ENCODE measurements at places on chromosomes 7 and 10.

GRCh38 chr10:32167450-32167849, 111.2 kb upstream of the KIF5B start:
- no peak for DNase-seq

DNA sequence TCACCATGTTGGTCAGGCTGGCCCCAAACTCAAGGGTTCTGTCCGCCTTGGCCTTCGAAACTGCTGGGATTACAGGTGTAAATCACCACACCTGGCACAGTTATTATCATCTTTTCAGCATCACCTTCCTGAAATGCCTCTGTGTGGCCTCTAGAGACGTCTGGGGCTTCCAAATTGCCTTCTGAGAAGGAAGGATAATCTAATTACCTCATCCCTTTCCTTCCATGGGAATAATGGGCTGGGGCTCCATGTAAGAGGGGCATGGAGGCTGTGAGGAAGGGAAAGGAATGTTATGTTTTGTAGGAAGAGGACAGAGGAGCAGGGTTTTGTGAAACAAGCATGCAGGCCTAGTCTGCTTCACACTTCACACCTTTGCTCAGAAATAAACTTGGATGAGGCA, 22.2 kb upstream of the PODXL start:
- DNase-seq, result no peak

- DNase-seq, result no peak
Observed at GRCh38 chr7:8809320-8809719, 375.9 kb downstream of the NXPH1 start.

GRCh38 chr7:70092314-70093204, 494.3 kb downstream of the AUTS2 start:
- DNase-seq, result peak; percentile 43

DNA sequence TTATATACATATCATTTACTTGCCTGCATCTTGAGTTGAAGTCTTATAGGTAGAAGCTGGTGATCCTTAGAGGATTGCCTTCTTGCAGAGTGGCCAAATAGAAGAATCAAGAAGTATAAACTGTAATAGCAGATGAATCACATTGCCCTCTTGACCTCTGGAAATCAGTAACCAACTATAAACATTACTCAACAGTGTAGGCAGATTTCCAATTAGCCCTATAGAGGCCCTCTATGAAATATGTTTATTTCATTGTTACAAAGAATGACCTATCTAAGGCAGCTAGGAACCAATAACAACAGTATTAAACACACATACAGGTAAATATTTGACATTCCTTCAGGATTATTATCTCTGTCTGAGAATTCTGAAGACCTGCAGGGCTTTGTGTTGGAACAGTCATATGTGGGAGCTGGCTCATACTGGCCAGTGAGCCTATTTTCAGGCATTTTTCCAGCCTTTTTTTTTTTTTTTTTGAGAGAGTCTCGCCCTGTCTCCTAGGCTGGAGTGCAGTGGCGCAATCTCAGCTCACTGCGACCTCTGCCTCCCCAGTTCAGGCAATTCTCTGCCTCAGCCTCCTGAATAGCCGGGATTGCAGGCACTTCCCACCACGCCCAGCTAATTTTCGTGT, 7.2 kb upstream of the SRI start:
- DNase-seq, result no peak

DNA sequence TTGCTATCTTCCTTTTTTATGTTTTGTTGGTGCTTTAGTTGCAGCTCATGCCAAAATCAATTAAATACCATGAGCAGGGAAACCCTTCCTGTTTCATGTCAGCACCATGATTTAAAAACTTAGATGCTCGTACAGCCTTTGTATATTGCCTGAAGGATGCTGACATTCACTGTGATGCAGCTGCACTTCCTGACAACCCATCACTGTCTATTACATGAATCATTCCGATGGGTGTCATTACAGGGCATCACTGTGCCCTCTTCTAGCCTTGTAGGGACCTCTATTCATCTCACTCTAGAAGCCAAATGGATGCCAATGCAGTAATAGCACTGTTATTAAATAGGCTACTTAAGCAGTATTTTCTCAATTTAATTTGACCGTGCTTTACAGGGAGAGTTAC, 18.3 kb upstream of the ITGB1 start:
- DNase-seq, result no peak

DNA sequence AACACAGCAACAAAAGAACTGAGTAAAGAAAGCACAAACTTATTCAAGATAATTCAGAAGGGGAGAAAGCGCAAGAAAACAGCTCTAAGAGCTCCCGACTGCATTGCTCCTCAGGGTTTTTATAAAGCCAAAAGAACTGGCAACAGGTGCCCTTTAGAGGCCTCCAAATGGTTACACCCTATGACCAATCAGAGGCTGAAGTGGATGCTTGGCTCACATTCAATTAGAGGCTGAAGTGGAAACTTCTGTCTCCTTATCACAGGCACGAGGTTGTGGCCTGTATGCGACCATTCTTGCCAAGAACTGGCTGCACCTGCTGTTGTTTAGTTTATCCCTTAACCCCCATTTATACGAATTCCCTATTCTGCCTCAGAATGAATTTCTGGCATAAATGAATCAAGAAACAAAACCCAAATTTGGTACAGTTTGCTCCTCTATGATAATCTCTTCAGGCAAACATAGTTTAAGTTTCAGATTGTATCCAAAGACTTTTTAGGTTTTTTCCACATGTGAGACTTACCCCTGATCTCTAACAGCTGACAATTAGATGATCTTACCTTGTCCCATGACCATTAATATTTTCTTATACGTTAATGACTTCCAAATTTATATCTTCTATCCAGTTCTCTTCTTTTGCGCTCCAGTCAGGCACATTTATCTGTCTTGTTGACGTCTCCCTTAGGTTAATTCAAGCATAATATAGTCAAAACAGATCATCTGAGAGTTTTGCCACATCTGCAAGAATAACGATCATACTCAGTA, 504.8 kb downstream of the NXPH1 start:
- DNase-seq, result no peak

GRCh38 chr7:132625651-132626050, 49.4 kb upstream of the PLXNA4 start:
- DNase-seq, result no peak

Data from NCI-H526 (cell line).